ENCODE measurements at places on chromosomes 6 and 20.

DNA sequence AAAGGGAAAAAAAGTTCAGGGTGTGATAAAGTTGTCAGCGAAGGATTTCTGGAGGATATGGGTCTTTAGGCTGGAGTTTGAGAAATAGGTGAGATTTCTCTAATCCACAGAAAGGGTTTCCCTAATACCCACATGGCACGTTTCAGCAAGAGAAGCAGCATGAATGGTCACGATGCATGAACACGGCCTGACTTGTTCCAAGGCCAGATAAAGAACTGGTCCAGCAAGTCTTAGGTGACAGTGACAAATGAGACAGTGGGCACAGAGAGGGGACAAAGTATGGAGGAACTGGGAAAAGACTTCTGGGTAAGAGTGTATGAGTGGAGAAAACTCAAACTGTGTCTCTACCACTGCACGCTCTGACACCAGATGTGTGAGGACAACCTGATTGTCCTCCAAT is 262.0 kb upstream of the FOXQ1 start:
- no peak for DNase-seq

- DNase-seq, result no peak
Observed at GRCh38 chr20:18567739-18568091, 483 bp downstream of the SMIM26 start.

DNA sequence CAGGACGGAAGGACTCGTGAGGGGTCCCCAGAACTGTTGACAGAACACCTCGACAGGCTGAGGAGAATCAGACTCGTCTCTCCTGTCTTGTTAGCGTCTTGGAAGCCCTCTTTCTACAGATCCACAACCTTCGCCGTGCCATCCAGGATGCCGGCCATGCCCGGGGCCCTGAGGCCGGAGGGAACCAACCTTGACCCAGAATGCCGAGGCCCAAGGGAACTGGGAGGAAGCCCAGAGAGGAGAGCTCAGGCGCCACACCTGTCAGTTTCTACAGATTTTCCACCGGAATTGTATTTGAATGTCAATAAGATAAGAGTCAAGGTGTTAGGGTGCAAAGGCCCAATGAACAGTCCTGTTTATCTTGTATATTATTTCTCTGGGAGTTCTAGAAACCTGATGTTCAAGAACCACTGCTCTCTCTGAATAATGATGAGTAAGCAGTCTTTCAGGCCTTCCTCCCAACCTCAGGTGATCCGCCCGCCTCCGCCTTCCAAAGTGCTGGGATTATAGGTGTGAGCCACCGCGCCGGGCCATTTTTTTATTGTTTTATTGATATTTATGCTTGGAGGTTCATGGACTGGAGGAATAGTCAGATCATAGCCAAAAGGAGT is 799 bp upstream of the ME1 start:
- no peak for DNase-seq

DNA sequence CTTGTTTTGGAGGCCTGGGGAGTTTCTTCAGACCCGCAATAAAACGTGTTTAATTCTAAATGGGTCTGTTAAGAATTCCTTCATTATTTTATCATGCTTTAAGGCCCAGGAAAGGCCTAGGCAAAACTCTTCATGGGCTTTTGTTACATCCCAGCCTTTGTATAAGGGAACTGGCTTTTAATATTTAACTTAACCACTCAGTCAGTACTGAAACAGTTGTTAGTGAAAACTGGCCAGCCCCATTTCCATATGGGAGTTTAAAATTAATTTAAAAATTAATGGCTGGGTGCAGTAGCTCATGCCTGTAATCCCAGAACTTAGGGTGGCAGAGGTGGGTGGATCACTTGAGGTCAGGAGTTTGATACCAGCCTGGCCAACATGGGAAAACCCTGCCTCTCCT is 213.2 kb upstream of the FKBP1C start:
- no peak for DNase-seq

- DNase-seq, result no peak
Observed at GRCh38 chr20:63446216-63447024, 26.0 kb downstream of the KCNQ2 start.

- no peak for DNase-seq
Observed at GRCh38 chr6:140766999-140767398, 1365.7 kb upstream of the GJE1 start.

DNA sequence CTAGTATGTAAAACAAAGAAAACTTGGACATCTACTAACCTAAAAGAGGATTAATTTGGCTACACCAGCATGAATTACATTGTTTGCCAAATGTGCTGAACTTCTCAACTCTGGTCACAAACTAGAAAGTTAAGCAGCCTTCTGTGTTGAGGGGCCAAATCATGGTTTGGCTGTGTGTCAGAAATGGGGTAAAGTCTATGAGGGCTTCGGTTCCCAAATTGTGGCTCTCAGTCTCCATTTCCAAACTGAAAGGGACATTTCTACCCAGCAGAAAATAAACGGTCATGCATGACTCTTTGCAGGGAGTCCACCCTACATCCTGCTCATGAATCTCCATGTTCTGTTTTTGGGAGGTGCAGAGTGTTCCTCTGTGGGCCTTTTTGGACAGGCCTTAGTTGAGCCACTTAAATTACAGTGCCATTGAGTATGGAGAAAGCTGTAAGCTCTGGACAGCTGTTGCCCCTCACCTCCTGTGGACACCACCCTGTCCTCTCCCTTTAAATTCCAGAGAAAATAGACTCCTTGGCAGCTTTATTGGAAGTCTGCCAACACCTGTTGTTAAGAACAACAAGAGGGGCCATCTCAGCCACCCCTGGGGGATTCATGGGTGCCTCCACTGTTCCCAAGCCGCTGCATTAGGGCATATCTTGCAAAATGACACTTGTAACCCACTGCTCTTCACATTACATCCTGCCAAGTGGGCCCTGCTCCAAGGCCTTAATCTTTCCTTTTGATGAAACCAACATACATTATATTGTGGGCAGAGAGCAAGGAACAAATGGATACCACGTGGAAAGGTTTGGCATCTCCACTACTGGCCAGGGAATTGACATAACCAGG is 27.5 kb upstream of the SNRPC start:
- no peak for DNase-seq

GRCh38 chr6:41071501-41071922 is 644 bp downstream of the OARD1 start:
- no peak for DNase-seq

DNA sequence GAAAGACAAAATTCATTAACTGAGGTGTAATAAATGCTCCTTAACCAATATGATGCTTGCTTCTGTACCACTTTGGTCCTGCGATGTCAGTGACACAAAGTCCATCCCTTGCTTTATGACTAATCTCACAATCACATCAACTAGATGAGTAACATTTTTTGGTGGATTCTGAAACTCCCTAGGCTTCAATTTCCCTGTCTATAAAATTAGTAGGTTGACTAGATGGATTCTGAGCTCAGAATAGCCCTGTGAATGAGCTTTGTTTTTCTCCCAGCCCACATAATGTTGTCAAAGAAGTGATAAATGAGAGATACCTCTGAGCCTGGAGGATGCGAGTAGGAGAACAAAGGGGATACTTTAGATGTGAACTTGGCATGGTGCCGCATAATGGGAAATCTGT is 9.1 kb downstream of the TXLNB start:
- no peak for DNase-seq

DNA sequence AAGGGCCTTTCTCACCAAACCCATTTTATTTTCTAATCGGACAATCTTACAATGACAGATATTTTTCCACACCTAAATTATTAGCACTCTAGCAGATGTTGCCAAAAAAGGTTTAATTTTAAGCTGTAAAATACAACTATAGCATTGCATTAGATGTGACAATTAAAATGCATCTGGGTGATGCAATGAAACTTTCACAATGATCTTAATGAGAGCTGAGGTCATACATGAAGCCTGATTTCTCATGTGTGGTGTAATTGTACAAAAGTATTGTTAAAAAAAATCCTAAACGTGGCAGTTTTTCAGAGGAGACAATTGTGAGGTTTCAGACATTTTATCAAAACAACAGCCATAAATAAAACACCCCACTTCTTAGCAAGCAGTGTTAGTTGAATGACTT is 606.0 kb downstream of the HDGFL1 start:
- DNase-seq, result no peak

- no peak for DNase-seq
Observed at GRCh38 chr6:118263921-118264486, 284.1 kb upstream of the PLN start.

GRCh38 chr20:35503841-35504561 is 25.5 kb downstream of the C20orf173 start:
- no peak for DNase-seq

DNA sequence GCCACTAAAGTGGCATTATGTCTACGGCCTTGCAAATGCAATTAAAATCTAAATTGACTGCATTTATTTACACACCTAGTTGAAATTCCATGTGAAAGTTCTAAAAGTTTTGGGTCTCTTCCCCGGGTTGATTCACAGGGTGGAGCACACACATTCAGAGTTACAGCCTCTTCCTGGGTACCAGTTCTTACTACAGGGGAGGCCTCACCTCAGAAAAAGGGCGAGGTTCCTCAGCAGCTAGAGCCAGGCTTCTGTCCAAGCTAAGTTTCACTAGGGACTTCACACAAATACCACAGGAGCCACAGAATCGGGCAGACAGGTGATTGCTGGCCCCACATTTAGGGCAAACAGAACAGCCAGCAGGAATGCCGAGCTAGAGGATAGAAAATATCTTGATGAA is 52.7 kb downstream of the DZANK1 start:
- DNase-seq, result no peak

DNA sequence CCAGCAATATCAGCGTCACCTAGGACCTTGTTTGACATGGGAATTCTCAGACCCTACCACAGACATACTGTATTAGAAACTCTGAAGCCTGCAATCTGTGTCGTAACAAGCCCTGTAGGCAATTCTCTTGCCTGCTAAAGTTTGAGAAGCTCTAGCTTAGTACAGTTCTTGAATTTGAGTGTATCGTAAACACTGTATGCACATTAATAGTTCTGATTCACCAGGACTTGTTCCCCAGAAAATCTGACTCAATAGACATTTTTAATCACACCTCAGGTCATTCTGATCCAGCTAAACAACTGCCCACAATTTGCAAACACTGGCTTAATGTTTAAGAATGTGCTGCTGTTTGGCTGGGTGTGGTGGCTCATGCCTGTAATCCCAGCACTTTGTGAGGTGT is 414.3 kb downstream of the TFAP2A start:
- DNase-seq, result no peak

DNA sequence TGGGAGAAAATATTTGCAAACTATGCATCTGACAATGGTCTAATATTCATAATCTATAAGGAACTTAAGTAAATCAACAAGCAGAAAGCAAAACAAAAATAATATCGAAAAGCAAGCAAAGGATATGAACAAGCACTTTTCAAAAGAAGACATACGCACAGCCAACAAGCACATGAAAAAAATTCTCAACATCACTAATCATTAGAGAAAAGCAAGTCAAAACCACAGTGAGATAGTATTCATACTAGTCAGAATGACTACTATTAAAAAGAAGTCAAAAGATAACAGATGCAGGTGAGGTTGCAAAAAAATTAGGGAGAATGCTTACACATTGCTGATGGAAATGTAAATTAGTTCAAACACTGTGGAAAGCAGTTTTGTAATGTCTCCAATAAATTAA is 410.2 kb downstream of the MMUT start:
- DNase-seq, result no peak
